ENCODE measurements at places on chromosomes 6 and 20.

GRCh38 chr6:155319902-155320301 lies 5.6 kb upstream of the TFB1M start:
- no peak for DNase-seq

DNA sequence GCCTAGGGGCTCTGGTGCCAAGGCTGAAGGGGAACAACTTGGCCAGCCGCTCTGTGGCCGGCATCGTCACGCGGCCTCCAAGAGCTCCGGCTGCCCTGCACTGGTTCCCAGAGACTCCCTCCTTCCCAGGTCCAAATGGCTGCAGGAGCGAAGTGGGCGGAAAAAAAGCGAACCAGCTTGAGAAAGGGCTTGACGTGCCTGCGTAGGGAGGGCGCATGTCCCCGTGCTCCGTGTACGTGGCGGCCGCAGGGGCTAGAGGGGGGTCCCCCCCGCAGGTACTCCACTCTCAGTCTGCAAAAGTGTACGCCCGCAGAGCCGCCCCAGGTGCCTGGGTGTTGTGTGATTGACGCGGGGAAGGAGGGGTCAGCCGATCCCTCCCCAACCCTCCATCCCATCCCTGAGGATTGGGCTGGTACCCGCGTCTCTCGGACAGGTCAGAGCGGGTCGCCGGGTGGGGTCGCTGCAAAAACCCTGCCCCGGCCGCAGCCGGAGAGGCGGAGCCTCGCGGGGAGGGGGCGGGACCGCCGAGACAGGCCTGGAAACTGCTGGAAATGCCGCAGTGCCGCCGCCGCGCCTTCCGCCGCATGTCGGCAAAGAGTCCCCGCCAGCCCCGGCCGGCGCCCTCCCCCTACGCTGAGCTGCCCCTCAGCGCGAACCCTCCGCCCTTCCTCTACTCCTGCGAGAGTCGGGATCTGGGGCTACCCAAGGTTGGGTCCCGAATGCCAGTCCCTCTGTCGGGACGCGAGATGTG lies 814 bp upstream of the HSP90AB1 start:
- DNase-seq = peak; percentile 71

DNA sequence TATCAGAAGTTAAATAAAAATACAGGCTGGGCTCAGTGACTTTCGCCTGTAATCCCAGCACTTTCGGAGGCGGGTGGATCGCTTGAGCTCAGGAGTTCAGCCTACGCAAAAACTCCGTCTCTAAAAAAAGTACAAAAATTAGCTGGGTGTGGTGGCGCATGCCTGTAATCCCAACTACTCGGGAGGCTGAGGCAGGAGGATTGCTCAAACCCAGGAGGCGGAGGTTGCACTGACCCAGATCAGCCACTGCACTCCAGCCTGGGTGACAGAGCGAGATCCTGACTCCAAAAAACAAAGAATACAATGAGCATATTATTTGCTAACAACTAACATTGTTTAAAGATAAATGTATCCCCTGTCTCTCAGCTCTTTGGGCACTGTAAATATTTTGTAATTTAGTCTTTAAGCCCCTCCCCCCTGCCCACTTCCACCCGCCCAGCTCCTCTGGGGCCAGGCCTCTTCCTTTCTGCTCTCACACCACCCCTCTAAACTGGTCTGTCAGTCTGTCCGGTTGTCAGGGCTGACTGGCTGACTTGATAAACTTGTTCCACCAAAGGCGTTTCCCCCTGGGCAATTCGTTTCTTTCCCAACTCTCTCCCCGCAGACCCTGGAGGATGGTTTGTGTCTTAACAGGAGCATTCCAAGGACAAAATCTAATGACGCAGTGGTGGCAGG lies 62.4 kb upstream of the QKI start:
- DNase-seq = no peak

DNA sequence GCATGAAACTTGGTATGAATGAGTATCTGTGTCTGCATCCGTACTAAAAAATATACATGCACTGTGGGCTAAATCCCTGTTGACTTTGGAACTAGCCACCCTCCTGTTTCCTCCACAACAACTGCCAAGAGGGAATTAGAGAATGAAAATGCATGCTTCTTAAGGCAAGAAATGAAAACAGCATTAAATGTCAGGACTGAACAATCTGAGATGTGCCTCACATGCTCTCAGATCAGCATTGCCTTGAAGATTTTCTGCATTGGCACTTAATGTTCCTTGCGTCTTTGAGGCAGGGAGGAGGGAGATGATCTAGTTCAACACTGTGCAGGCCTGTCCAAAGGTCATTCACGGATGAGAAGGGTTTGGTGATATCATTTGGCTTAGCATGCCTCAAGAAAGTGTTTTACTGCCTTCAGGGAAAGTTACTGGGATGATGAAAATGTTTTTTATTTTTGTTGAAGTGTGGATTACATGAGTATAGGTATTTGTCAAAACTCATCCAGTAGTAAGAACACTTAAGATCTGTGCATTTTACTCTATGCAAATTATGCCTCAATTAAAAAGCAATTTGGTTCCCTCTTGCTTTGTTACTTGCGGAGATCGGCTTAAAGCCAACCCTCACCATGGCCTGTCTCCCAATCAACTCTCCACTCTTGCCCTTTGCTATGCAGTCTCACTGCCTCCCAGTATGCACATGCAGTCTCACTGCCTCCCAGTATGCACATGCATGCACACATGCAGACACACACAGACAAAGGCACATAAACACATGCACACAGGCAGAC lies 47.5 kb upstream of the RIN2 start:
- no peak for DNase-seq

DNA sequence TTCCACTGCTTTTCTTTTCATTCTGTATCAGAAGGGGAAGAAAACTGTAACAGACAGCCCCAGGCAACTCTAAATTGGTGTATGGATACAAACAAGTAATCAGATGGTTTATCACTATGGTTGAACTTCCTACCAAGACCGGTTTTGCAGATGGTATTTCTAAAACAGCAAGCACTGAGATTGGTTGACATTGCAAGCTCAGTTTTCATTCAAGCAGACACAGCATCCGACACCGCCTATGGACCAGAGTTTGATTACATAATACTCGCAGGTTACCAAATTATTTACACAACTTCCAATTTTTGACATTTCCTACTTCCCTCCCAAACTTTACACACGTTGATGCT lies 209.9 kb downstream of the ALDH8A1 start:
- DNase-seq = no peak

DNA sequence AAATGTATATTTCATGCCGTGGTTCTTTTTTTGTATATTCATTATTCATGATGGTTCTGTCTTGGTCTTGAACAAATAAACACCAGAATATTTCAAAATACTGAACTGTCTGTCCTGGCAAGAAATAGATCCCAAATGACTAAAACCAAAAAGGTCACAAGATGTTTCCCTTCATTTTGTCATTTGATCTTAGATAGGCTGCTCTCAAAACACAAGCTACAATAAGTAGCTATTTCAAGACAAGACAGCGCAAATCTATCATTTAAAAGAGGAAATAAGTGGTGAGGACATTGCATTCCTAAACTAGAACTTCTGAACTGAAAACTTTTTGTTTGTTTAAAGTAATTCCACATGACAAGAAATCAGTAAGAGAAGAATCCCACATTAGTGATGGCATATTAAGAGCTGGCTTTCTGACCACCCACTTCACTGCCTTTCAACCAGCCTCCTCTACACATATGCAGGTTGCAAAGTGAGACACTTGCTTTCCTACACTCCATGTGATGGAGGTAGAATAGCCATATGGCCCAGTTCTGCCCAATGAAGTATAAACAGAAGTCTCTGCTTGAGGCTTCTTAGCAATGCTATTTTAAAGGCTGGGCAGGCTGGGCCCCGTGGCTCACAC lies 54.4 kb upstream of the CCDC28A start:
- DNase-seq = no peak

- DNase-seq = no peak
Measured at GRCh38 chr20:44732327-44732726, 13.3 kb upstream of the KCNK15 start.

- DNase-seq = no peak
Measured at GRCh38 chr20:40679184-40679583, 9.9 kb downstream of the MAFB start.

GRCh38 chr20:20216941-20217340 lies 151.0 kb upstream of the INSM1 start:
- DNase-seq = no peak

DNA sequence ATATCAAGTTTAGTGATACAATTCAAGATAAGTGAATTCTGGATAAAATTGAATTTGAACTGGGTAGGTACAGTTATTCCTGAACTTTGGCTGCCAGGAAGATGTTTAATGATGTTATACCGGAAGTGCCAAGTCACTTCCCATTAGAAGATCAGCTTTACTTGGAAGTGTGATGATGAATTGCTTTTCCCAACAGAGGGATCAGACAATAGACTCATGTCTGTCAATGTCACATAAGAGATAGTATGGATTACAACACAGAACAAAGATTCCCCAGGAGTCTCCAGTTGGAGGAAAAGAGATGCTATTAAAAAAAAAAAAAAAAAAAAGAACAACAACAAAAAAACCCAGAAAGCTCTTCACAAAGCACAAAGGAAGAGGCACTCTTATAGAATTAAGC lies 497.9 kb upstream of the EPHA7 start:
- no peak for DNase-seq

GRCh38 chr20:17749978-17750721 lies 50.4 kb downstream of the BANF2 start:
- no peak for DNase-seq

DNA sequence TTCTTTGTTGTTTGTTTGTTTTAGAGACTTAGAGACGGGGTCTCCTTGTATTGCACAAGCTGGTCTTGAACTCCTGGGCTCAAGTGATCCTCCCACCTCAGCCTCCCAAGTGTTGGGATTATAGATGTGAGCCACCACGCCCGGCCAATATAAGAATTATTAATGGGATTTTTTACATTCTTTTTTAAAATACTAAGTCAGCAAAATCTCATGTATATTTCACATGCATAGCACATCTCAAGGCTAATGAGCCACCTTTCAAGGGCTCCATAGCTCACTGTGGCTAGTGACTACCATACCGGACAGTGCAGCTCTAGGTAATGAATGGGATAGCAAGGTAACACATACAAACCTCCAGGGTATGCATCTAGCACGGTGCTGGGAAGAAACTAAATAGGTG lies 361.4 kb downstream of the SAMD5 start:
- DNase-seq = no peak

DNA sequence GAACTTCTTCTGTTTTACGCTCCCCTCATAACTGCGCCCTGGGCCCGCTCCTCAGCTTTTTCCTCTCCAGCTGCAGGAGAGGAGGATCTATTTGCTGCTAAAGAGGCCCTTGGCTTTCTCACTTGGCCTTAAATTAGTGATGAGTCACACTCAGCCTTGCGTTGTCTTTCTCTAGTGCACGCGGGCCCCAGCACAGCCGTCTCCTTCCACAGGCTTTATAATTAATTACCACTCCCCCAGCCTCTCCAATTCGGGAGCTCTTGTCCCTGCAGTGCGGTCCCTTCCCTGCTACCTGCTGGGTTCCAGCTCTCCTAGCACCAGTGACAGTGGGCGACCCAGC lies 25.2 kb downstream of the PACSIN1 start:
- DNase-seq = peak; percentile 61

GRCh38 chr20:35466856-35467255 lies 11.5 kb downstream of the CEP250 start:
- no peak for DNase-seq

GRCh38 chr20:33438481-33438880 lies 5.1 kb downstream of the SNTA1 start:
- DNase-seq = no peak

DNA sequence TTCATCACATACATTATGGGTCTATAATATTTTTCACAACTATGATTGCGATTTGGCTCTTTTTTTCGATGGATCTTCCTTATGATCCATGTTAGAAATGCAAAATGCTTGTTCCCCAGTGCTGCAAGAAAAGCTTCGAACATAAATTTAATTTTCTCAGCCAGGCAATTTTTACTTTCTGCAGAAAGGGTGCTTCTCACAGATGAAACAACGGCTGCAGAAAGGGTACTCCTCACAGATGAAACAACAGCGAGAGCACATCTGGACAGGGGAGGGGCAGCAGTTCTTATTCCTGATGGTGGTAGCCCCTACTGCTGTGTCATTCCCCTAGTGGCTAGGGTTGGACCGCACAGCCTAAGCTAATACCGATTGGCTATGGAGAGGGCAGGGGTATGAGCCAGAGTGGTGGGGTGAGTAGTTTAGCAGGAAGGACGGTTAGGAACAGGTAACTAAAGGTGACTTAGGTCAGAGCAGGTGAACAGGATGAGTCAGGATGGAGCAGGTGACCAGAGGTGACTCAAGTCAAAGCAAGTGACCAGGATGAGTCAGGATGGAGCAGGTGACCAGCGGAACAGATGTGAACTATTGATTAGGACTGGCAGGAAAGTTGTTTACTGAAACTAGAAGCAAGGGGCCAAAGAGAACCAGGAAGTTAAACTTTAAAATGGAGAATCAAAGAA lies 13.4 kb upstream of the TREML4 start:
- DNase-seq = no peak

- no peak for DNase-seq
Measured at GRCh38 chr20:44187772-44188709, 1.1 kb upstream of the JPH2 start.

GRCh38 chr6:101458336-101458735 lies 64.8 kb downstream of the GRIK2 start:
- no peak for DNase-seq

GRCh38 chr6:41679696-41680095 lies 41.4 kb downstream of the MDFI start:
- DNase-seq = no peak

DNA sequence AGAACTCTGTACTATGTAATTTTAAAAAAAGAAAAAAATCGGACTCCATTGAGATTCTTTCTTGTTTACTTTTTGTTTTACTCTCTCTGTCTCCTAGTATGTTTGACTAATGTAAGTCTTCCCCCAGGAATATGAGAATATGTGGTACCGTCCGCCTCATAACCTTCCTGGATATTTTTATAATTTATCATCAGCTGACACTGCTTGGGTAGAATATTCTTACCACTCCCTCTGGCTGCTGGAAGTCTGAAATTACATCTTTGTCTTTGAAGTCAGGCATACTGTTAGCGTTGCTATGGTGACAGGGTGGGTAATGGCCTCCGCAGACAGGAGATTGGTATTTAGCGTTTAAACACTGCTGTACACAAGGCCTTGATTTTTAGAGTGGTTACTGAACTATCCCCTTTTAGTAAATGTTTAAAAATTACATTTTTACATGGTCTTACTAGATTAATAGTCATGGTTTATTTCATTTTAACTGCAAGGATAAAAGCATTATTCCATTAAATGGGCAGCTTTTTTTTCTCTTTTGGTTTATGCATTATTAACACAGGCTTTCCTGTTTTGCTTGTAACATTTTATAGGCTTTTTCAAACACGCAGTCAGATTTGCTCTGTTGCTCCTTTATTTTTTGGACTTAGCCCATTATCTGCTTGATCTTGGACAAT lies 176.4 kb downstream of the ARID1B start:
- DNase-seq = peak; percentile 88

All from NCI-H1436 (cell line).